Left lobe of liver (tissue), 2 donors: ENCODE measurements at places on chromosomes 11 and 22. TPM values are rescaled to one million over a fixed set of nuclear protein-coding genes. Genes with fewer than 3 reads are reported as not detected.

Gene UCP3
- 0.58 TPM for total RNA-seq

- DNase-seq: peak; percentile 71
These were observed 17.2 kb downstream of the POLR3H start for GRCh38 chr22:41526830-41527799.

GRCh38 chr11:69810289-69811118, 8.7 kb downstream of the FGF3 start:
- peak; percentile 79 for DNase-seq

DNA sequence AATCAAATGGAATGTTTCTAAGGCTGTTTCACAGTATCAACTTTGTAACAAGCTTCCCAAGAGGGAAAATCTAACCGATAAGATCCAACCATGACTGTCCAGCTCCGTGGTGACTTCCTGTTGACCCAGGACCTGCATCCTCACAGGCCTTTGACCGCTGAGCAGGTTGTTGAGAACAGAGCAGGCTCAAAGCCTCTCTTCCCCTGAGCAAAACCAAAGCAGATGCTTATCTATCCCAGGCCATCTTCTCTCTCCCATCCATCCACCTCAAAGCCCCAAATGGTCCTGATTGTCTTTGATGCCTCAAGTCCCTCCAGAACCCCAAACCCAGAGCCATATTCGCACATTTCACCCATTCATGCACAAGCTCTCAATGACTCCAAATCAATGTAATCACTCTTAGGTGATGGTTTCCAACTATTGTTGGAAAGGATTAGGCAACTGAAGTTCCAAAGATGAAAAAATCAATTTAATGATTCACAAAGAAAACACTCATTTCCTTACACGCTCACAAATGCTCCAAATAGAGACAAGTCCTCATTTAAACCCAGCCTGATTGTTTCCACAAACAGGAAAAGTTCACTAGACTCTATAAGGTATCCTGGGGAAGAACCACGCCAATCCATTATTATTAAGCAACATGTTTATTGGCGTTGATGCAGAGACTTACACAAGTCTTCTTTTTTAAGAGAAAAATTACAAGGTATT, 48.7 kb downstream of the C11orf58 start:
- DNase-seq: no peak

DNA sequence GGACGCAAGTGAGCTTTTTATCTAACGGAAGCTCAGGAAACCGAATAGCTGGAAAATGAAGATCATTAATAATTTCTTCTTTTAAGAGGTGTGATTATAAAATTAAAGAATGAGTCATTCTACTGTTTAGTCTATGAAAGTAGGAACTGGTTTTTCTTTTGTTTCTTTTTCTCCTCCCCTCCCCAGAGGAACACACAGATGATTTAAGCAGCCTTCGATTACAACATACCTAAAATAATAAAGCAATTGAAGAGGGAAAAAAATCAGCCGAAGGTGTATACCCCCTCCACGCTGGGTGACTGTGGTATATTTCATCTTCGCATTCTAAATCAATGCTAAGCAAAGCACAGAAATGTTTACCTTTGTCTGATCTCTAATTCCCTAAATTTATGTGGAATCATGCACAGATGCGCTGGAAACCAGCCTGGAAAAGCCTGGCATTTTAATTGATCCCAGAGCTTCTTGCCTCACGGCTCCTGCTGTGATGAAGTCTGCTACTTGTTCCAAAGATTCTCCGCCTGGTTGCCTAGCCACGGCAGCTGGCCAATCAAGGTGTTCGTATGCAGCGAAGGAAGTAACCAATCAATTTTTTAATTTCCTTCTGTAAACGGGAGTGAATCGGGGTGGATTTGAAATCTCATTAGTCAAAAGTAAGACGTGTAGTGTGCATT, 133.9 kb downstream of the FANCF start:
- no peak for DNase-seq
